Activated naive CD4-positive, alpha-beta T cell treated with anti-CD3 and anti-CD28 coated beads, Interleukin-2, amount 50 U/mL, for 16 hours (primary cell): ENCODE measurements at places on chromosomes 13 and 19.

GRCh38 chr19:51386882-51387520 is 773 bp downstream of the LIM2 start:
- no peak for DNase-seq

DNA sequence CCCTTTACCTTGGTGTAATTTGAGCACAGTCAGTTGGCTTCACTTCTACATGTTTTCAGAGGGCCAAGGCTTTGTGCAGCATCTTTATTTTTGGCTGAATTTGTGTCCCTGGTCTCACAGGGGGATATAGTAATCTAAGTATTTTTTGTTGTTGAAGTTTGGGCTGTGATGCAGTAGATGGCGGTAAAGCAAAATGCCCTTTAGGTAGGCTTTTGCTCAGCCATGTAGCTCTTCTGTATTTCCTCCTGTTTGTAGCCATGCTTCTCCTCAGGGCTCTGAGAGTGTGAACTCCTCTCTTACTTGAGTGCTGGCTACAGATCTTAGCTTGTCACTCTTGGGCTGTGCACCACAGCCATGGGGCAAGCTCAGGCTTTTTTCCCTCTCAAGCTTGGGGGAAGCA is 328.6 kb downstream of the SLITRK5 start:
- no peak for DNase-seq

DNA sequence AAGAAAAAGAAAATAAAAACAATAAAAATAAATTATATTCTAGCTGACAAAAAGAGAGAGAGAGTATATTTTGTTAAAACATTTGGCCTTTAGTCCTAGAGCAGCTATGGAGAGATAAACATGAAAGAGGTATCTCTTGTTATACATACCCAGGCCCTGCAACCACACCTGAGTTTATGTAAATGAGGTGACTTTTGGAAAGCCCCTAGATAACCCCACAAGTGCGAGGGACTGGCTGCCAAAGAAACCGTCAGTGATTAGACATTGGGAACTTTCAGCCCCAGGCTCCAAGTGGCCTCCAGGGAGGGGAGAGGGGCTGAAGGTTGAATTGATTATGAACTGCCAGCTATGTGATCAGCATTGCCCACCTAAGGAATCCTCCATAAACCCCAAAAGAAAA is 2.1 kb upstream of the NLRP7 start:
- no peak for DNase-seq

DNA sequence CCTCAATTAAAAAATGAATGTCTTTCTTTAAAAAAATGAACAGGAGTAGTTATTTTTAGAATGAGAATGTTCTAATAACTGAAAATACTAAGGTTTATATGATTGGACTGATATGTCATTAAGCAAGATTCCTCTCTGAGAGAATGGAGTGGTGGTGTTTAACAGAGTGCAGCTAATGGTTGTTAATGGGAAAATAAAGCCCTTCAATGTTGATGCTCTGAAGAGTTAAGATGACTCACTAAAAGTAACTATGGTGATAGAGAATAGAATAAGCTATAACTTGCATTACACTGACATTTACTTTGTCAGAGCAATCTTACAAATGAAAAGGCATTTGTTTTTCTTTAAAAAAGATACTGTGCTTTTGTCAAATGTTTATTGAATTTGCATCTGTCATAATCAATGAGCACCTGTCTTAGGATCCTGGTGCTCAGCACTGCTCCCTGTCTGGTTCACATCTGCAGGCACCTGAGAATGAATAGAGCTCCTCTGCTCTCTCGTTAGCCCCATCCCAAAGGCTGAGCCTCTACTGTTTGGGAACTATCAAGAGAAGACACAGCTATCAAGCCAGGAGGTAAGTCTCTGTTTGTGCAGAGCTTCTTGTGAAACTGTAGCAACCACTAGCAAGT is 15.1 kb downstream of the PABPC3 start:
- DNase-seq, result no peak

DNA sequence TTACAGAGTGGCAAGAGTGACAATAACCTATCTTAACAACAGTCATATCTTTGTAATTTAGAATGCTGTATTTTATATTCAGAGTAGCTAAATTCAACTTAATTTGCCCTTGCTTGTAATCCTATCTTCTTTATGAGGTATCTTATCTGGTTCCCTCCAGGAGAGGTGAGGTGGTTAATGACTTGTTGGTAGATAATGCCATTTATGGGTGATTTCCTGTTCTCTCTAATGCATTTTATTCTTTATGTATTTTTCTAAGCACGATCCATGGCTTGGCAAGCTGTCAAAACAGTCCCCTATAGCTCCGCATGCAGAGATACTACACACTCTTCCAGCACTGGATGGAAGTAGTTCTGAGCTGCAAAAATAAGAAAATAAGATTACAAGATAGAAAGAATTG is 267.9 kb downstream of the LMO7 start:
- DNase-seq, result no peak

DNA sequence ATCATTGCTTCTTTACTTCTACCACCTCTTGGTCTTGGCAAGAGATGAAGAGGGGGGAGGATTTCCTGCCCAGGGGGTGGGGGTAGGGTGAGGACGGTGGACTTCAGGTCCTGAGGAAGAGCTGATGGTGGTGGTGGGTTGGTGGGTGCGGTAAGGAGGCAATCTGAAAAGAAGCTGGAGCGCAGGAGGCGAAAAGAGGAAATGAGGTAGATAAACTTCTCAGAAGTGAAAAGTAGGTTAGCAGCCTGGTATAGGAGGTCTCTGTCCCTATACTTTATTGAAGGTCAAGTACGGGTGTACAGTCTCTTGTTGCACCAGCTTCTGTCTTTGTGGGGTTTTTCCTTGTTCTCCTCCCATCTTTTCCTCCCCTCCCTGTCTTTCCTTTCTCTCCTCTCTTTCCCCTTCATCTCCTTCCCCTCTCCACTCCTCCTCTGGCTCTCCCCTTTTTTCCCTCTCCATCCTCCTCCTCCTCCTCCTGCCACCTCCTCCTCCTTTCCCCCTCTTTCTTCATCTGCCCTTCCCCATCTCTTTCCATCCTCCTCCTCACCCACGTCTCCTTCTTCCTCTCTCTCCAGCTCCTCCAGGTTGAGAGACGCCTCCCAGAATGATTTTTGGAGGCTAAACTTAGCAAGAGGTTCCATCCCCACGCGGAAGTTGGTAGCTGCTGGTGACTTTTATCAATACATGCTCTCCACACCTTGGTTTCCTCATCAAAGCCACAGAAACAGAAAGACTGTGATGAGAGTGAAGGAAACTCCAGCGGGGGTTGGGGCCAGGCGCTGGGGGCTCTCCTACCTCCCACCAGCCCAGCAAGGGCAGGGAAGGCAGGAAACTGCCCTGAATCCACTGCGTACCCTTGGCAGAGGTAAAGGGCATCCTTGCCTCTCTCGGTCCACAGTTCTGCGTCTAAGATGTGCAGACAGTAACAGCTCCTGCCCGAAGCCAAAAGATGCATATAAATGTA is 15.3 kb downstream of the TNFSF14 start:
- peak; percentile 57 for DNase-seq

DNA sequence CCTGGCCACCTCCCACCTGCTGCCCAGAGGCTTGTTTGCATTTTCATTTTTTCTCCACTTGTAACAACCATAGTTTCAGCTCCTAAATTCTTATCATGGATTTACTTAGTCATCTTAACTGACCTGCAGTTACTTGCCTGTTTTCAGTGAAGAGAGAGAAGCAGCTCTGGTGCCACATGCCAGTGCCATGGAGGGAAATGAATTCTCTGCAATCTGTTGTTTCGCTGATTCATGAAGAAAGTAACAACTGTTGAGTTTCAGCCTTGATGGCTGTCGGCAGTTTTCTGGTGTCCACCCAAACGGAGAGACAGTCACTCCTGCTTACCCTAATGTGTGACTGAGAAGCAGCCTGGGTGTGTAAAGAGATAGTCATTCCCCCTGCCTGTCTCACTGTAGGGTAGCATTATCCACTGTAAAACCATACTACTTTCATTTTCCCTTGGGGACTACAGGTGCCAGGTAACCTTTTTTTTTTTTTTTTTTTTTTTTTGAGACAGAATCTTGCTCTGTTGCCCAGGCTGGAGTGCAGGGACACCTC is 116.1 kb downstream of the DNAJC3 start:
- no peak for DNase-seq

- no peak for DNase-seq
Observed at GRCh38 chr13:66138172-66138811, 1091.8 kb downstream of the PCDH9 start.

DNA sequence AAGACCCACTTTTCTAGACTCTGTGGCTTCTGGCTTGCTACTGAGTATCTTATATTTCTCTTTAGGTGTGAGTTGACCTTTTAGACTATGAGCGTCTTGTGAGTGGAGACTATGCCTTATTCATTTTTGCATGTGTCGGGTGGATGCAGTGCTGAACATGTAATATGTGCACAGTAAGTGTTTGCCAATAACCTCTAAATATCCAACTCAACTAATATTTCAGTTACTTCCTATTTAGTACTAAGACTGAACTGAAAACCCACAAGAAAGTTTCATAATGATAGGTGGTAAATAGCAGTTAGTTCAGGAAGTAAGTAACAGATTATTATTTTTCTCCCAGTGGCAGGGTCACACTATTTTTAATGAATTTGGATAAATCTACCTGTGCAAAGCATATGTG is 269.3 kb downstream of the KCNRG start:
- DNase-seq, result no peak

DNA sequence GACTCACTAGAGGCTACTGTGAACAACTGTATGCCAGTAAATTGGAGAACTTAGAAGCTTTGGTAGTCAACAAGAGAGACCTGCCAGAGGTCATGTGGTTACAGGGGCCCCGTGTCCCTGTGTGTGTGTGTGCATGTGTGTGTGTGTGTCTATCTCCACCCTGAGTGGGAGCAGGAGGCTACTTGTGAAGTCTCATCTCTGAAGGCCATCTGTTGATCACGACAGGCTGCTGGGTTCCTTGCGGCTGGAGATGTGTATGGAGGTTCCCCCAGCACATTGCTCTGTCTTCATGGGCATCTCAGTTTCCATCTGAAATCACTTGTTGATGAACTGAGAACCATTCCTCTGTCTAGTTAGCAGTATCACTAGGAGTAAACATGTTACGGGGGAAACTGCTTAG is 58.2 kb upstream of the TEX29 start:
- no peak for DNase-seq

GRCh38 chr13:30339738-30340330 is 32.5 kb upstream of the KATNAL1 start:
- DNase-seq, result no peak

DNA sequence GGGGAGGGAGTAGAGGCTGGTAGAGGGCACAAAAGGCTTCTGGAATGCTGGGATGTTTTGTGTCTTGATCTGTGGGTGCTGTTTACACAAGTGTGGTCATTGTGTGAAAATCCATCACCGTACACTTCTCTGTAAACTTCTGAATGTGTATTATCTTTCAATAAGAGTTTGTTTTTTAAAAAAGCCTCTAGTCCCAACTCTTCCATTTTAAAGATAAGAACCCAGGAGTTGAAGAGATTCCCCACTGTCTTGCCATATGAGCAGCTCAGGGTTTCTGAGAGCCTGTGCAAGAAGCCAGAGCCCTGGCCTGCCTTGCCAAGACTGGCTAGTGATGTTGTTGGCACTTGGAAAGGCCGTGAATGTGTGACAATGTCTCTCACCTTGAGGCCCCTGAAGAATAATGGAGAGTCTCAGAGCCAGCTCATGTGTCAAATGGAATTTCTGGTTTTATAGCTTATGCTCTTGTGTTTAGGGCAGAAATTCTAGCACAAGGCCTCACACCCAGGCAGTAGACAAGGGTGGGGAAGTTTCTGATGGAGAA is 57.5 kb upstream of the NPAS1 start:
- no peak for DNase-seq

- no peak for DNase-seq
Observed at GRCh38 chr19:3536429-3537100, 2.4 kb upstream of the TEKTIP1 start.
